ENCODE measurements at places on chromosomes 16 and 17.

DNA sequence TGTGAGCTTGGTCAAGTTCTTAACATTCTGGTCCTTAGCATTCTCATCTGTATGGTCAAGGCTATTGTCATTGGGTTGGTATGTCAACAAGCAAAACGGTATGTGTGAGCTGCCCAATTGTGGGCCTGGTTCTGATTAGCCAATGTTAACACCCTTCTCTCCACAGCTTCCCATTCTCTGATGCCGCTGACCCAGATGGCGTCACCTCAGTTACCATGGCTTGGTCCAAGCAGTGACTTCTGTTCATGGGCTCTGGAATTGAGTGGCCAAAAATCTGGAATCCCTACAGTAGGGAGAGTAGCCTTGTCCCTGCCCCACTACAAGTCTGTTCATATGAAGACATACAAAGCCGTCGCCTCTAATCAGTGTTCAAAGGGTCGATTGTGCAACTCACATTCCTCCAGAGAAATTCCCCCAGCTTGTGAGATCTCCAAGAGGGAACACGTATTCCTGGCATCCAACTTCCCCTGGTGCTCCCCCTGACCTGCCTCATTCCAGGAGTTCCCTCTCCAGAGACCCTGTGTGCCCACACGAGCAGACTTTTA, 15.8 kb downstream of the TMEM98 start:
- no peak for DNase-seq

GRCh38 chr17:28008513-28008912, 34.0 kb upstream of the NLK start:
- DNase-seq, result no peak

GRCh38 chr17:76121932-76122430, 18.4 kb upstream of the EXOC7 start:
- no peak for DNase-seq

DNA sequence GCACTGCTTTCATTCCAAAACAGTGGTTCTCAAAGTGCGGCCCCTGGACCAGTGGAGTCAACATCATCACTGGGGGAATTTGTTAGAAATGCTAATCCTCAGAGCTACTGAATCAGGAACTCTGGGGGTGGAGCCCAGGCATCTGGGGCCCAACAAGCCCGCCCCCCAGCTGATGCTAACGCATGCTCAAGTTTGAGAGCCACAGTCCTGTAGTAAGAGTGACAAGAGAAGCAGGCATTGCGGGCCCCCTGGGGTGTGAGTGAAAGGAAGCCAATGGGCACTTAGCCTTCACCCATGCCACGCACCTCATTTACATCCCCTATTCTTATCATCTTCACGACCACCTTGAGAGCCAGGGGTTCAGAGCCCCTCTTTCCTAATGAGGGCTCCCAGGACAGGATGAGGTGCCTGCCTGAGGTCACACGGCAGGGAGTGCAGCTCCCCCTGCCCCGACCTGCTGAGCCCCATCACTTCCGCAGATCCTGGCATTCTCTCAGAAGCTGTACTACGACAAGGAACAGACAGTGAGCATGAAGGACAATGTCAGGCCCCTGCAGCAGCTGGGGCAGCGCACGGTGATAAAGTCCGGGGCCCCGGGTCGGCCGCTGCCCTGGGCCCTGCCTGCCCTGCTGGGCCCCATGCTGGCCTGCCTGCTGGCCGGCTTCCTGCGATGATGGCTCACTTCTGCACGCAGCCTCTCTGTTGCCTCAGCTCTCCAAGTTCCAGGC, 9.1 kb downstream of the CA4 start:
- DNase-seq, result no peak

DNA sequence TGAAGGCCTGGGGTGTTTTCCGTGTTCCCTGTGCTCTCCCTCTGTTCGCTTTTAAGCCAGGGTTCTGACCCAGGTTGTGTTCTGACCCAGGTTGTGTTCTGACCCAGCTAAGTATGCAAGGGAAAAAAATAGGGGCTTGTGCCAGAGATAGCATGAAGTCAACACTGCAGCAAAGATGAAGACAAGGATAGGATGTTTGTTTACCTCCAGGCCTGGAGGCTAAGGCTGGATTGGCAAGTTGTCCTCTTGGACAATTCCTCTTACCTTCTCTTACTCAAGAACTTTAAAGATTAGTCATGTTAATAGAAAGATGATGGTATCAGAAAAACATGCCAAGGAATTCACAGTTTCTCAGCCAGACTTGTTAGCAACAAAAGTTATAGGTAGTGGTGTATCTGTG, 19.4 kb downstream of the LYRM9 start:
- no peak for DNase-seq

- DNase-seq, result no peak
Measured at GRCh38 chr16:74723256-74723655, 22.6 kb upstream of the MLKL start.

DNA sequence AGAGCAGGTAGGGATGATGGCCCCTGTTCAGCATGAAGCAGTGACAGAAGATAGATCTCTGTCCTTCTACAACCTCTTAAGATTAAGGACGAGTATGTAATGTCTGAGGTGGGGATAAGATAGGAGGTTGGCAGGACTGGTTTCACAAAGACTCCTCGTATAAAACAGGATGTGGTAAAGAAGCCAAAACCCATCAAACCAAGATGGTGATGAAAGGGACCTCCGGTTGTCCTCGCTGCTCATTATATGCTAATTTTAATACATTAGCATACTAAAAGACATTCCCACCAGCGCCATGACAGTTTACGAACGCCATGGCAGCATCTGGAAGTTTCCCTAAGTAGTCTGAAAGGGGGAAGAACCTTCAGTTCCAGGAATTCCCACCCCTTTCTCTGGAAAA, 27.3 kb downstream of the MIS12 start:
- DNase-seq, result no peak

DNA sequence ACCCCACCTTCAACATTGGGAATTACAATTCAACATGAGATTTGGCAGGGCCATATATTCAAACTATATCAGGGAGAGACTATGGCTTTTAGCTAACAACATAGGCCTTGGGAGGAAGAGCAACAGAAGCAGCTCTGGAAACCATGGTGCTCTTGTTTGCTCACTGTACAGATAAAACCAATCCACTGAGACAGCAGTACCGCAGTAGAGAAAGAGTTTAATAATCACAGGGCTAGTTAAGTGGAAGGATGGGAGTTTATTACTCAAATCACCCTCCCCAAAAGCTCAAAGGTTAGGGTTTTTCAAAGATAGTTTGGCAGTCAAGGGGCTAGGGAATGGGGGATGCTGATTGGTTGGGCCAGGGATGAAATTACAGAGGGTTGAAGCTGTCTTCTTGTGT, 52.7 kb upstream of the CRHR1 start:
- DNase-seq, result no peak

GRCh38 chr17:17350491-17351355, 47.5 kb downstream of the NT5M start:
- no peak for DNase-seq

DNA sequence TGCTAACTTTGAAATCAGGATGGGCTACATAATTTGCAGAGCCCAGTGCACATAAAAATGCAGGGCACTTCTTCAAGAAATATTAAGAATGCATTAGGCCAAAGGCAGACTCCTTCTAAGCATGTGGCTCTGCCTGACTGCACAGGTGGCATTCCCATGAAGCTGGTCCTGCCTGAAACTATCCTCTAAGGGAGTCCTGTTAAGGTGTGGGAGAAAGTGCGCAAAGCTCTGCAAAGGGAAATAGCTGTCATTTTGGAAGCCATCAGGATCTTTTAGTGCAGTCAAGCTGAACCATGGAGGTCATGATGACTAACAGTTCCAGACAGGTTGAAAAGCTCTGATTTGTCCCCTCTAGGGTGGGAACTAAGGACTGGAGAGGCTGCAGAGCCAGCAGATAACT, 41.9 kb upstream of the CRHR1 start:
- no peak for DNase-seq

- no peak for DNase-seq
Measured at GRCh38 chr16:29854520-29855100, 8.4 kb downstream of the CDIPT start.

- DNase-seq, result no peak
Measured at GRCh38 chr17:59727817-59728533, 20.5 kb downstream of the VMP1 start.

DNA sequence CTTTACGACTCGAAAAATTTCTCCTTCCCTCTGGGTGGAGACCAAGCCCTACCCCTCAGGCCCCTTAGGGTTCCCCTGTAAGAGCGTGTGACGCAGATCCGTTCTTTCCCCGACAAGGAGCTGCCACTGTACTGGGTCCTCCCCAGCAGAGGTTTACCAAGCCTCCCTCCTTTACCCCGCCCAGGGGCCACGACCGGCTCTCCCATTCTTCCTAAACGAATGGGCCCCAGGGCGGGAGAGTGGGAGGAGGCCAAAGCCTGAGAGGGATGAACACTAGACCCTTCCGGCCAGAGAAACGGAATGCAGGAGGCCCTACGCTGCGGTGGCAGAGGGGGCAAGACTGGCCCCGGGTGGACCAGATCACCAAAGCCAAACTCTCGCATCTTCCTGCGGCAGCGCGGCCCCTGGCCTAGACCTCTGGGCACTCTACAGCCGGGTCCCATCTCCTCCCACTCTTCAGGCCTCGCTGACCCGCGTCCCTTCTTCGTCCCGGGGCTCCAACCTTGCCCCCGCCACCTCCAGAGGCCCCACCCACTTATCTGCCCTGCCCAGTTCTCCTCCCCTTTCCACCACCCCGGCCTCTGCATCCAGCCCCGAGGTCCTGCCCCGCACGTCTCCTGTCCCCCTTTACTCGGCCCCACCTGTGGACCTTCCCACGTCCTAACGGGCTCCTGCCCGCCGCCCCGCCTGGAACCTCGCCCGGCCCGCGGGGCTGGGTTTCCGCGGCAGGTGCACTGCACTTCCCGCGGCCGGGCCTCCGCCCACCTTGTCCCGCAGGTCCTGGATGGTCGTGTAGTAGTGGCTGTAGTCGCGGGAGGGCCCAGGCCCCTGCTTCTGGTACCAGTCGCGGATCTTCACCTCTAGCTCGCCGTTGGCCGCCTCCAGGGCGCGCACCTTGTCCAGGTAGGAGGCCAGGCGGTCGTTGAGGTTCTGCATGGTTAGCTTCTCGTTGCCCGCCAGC, 765 bp downstream of the KRT19 start:
- no peak for DNase-seq

GRCh38 chr16:17585449-17586074, 114.8 kb upstream of the XYLT1 start:
- no peak for DNase-seq

DNA sequence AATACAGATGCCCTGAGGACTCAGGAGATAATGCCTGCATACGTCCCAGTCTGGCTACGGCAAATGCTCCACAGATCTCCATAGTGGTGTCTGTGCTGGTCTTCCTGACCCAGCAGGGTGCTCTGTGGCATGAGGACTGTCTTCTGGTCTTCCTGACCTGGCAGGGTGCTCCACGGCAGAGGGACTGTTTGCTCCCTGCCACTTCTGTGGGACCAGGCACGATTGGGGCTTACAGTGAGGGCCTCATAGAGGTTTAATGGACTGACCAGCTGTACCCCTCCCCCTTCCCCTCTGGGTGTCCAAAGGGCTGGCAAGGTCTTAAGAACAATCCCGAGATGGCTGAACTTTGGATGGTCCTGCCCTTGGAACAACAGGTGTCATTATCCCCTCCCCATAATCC, 123.1 kb downstream of the C16orf78 start:
- no peak for DNase-seq
